ENCODE measurements at places on chromosomes 5 and 9.

GRCh38 chr5:150604010-150604409, 36.5 kb upstream of the SYNPO start:
- DNase-seq, result no peak

GRCh38 chr9:100457517-100457916, 15.4 kb upstream of the TMEFF1 start:
- DNase-seq, result no peak

DNA sequence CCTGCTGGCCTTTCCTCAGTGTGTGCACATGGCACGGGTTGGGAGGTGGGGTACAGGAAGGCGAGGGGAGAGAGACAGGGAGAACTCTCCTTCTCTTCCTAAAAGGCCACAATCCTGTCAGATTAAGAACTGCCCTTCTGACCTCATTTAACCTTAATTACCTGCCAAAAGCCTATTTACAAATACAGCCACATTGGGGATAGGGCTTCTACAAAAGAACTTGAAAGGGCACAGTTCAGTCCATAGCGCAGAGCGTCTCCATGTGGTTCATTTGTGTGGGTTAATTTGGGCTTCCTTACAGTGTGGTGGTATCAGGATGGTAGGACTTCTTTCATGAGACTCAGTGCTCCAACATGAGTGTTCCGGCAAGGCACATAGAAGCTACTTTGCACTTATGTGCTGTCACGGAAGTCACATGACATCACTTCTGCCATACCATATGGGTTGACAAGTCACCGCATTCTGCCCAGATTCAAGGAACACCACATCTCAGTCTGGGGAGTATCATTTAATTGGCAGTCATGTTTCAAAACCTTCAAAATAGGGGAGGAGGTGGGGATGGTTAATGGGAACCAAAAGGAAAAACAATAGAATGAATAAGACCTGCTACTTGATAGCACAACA, 46.8 kb downstream of the NLN start:
- no peak for DNase-seq

GRCh38 chr9:99822806-99823591, 1.3 kb downstream of the NR4A3 start:
- DNase-seq, result no peak

Data from NCI-H1694 (cell line).